ENCODE measurements at places on chromosomes 7 and 10.

GRCh38 chr10:62384447-62385081 lies 10.4 kb downstream of the ZNF365 start:
- no peak for DNase-seq

- DNase-seq, result peak; percentile 33
Measured at GRCh38 chr10:125151553-125152449, 8.6 kb downstream of the CTBP2 start.

DNA sequence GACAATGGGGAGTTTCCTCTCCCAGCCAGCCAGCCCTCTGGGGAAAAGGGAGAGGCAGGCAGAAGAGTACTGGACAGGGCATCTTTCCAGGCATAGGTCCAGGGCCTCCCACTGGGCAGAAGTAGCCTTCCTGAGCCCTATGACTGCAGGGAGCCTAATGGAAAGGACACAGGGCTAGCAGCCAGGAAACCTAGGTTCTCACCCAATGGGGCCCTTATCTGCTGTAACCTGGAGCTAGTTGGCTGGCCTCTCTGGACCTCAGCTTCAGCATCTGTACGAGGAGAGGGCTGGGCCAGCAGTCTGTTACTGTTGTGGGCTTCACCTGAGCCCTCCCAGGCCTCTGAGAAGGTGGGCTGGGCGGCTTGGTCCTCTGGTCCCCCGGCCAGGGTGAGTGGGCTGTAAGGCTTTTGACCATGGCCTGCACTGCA lies 22.4 kb downstream of the LDB3 start:
- DNase-seq, result no peak

DNA sequence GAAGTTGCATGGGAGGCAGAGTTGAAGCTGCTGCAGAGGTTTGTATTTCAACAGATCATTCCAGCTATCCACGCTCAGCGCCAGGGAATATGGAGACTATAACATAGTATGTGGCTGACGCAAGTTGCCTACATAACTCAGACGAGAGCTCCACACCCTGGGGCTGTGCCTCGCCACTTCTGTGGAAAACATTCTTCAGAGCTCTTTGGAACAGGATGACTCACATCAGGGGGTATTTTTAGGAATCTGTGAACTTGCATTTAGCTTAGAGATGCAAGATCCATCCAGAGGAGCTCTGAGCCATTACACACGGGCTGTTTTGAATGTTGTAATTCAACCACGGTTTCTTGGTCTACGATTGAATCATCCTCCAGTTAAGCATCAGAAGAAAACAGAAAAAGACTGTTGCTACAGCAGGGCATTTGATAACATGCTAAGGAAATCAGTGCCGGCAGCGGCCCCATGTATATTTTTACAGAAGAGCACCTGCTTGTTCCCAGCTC lies 481.5 kb upstream of the AKR1E2 start:
- DNase-seq, result no peak

- no peak for DNase-seq
Measured at GRCh38 chr7:119623427-119623826, 649.5 kb upstream of the KCND2 start.

DNA sequence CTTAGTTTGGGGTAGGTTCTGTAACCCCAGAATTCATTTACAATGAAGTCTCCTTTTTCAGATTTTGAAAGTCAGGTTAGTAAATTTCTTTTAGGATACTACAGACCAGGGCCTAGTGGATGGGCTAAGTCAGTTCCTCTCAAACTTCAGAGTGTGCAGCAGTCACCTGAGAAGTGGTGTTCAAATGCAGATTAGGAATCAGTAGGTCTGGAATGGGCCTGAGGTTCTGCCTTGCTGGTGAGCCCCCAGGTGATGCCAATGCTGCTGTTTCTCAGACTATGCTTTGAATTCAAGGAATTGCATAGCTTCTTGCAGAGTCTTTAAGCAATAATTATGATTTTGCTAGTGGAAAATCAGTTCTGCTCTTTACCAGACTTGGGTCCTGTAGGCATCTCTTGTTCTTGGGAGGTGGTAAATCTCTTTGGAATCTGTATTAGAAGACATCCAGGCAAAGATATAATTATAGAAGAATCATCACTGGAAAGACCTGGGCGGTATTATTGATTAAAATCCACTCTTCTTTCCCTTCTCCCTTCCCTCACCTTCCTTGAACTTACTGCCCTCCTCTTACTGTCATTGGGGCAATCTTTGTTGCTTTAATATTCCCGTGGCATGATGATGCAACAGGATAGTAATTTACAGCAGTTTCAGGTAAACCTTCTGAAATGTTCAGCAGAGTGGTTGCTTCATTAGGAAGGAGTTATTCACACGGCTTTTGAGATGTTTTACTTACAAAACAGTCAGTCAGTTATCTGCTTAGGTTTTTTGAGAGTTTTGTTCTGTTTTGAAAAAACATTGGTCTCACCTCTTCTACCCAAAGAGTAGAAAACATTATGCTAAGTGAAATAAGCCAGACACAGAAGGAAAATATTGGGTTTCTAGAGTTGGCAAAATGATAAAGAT lies 87.2 kb downstream of the NRF1 start:
- DNase-seq, result no peak

DNA sequence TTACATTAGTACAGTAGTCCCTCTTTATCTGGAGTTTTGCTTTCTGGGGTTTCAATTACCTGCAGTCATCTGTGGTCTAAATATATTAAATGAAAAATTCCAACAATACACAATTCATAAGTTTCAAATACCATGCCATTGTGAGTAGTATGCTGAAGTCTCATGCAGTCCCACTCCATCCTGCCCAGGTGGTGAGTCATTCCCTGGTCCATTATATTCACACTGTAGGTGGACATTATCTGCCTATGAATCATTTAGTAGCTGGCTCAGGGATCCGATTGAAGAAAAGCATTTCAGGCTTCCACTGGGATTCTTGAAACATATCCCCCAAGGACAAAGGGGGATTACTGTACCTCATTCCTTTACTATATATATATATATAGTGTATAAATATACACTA lies 298.2 kb upstream of the GALNT17 start:
- no peak for DNase-seq

- no peak for DNase-seq
Measured at GRCh38 chr7:123355576-123356190, 155.9 kb upstream of the SLC13A1 start.

All from NCI-H187 (cell line).